ENCODE measurements at places on chromosomes 7 and 10.

DNA sequence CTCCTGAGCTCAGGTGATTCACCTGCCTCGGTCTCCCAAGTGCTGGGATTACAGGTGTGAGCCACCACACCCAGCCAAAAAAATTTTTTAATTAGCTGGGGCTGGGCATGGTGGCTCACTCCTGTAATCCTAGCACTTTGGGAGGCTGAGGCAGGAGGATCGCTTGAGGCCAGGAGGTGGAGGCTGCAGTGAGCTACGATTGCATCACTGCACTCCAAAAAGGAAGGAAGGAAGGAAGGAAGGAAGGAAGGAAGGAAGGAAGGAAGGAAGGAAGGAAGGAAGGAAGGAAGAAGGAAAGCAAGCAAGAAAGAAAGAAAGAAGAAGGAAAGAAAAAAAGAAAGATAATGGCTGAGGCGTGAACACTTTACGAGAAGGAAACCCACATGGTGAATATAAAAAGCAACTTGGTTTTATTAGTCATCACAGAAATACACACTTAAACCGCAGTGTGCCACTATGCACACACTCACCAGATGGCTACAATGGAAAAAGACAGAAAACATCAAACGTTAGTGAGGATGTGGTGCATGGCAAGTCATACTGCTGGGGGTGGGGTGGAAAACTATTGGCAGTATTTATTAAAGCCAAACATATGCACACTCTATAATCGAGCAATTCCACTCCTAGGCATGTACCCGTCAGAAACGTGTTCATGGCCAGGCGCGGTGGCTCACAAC lies 4.4 kb upstream of the CCL26 start:
- DNase-seq, result peak; percentile 96

GRCh38 chr7:36091874-36092176 lies 61.2 kb upstream of the EEPD1 start:
- DNase-seq, result no peak

GRCh38 chr10:17528306-17528862 lies 74.0 kb upstream of the ST8SIA6 start:
- peak; percentile 51 for DNase-seq

DNA sequence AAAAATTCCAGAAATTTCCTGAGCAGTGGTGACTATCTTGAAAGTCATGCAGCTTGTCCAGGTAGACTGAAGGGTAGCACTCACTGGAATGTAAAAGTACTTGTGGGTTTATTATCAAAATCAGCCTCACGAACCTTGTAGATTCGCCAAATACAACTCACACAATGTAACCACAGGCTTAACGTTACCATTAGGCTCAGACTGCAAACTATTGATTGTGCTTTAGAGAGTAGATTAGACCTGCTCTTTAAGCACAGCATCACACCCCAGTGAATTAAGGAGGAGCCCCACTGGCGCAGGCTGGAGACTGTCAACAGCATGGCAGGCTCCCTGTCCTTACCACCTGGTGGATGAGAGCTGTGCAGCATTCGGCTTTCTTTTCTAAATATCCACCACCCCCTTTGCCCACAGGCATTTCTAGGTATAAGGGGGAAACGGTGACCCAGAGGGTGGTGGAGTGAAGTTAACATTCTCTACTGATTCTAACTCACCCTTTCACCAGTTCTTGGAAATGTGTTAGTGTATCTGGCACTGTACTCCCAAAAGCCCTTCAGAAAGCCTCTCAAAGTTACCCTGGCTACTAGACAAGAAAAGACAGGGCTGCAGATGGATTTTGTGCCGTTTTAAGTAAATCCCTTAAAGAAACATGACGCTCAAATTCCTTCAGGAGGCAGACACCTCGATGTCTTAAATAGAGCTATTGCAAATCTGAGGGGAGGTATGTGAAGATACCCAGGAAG lies 56.6 kb downstream of the GSDME start:
- peak; percentile 71 for DNase-seq

DNA sequence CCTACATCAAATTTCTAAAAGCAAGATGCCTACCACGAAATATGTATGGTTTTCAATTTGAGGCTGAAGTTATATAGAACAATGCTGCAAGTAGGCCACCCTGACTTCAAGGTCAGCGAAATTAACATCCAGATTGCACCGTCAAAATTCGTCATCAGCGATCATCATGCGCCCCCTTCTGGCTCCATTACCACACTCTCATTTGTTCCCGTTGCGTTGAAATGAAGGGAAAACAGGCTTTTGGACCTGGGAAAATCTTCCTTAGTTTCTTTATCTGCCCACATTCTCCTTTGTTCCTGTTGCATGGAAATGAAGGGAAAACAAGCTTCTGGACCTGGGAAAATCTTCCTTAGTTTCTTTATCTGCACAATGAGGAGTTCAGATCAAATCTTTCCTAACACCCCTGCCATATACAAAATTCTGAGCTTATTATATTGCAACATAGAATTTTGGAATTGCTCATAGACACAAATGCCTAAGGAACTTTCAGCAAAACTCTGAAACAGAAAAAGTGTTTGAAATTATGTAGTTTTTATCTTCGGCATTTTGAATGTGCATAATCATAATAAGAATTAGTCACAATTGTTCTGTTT lies 98.2 kb upstream of the PRKCQ start:
- DNase-seq, result peak; percentile 28

DNA sequence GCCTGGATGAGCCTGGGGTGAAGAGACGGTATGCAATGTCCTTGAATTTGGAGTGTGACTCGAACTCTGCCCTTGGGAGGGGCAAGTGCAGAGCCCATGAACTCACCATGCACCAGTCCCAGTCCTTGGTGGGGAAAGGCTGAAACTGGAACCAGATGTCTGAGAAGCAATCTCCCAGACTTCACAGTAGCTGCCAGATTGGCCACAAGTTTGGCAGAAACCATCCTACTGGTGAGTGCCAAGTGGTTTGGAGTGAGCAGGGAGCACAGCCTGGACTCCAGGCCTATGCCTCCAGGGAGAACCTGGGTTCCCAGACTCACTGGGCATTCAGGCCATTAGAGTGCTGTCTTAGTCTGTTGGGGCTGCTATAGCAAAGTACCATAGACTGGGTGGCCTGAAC lies 99.6 kb upstream of the LYZL1 start:
- DNase-seq, result no peak

- no peak for DNase-seq
These were observed 184.2 kb upstream of the PPP1R3A start for GRCh38 chr7:114102996-114103395.

- peak; percentile 87 for DNase-seq
These were observed 10.6 kb downstream of the ZYX start for GRCh38 chr7:143391462-143392404.

- peak; percentile 86 for DNase-seq
These were observed 712.8 kb downstream of the PARD3 start for GRCh38 chr10:34102237-34102673.

- DNase-seq, result peak; percentile 36
These were observed 176.3 kb upstream of the SLC26A5 start for GRCh38 chr7:103622274-103622673.

- no peak for DNase-seq
These were observed 281.1 kb upstream of the SP4 start for GRCh38 chr7:21146642-21147423.

- no peak for DNase-seq
These were observed 79.1 kb downstream of the ITGA8 start for GRCh38 chr10:15640536-15641085.

DNA sequence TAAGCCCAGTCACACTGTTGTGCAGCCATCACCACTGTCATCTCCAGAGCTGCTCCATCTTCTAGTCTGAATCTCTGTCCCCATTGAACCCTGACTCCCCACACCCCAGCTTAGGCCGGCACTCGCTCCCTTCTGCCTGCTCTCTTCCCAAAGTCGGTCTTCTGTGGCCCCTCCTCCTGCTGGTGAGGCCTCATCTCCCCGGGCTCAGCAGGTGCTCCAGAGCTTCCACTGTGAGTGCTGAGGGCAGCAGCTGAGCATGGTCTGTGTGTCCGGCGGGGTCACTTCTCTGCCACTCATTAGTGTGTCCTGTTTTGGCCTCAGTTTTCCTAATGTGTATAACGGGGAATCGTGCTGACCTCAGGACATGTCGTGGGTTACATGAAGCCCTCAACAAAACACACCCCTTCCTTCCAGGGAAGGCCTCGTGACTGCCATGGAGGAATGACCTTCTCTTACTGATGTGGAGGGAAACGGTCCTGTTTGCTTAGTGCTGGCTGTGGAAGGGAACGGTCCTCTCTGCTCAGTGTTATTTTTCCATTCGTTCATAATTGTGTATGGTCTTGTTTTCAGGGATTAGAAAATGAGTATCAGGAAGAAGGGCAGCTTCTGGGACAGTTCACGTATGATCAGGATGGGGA lies 4.3 kb upstream of the GET4 start:
- DNase-seq, result no peak

DNA sequence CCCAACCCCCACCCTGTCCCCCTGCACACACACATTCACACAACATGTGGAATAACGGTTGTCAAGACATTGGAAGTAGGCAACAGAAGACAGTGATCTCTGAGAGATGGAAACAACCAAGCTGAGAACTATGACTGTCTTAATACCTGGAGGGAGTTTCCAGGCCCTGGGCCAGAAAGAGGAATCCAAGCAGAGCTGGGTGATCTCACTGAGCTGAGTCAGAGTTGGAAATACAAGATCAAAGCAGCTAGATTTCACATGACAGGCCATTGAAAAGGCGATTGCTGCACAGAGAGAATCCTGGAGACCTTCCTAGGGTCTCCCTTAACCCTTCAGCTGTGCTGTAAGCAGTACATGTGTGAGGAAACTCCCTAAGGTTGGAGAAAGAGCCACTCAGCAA lies 165.8 kb upstream of the PRSS1 start:
- peak; percentile 88 for DNase-seq

DNA sequence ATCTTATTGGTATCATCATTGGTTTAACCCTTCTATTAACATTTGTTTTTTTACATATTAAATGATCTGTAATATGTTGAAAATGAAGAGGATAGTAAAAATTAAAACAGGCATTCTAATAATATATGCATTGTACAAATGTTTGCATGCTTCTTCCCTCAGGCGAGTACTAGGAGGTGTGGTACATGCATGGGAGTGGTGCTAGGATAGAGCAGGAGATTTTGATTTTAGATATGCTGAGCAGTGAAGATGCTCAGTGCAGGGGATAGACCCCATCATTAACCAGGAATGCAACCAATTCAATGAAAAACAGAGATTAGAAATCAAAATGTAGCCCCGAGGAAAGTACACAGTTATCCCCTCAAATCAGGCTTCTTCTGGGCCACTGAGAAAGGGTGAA lies 916.4 kb downstream of the LRMDA start:
- DNase-seq, result no peak
